Vagina (tissue), 2 donors: ENCODE measurements at places on chromosomes 4 and X.

DNA sequence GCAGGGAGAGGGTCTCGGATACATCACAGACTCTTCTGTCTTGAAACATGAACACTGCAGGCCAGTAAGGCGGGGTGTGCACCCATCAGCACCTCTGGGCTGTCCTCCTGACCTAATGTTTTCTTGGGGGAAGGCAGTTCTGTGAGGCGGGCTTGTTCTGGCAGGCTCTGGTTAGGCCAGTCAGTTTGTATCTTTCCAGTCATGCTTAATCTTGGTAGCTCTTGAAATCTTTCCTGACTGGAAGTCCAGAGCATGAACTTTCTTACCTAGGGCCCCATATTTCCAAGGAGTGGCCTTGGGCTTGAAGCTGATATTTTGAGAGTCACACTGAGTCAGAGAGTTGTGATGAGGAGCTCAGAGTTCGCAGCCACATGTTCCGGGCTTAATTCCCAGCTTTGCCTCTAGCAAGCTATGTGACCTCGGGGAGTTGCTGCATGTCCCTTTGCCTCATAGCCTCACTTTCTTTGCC lies 54.2 kb upstream of the RASSF6 start:
- DNase-seq, result no peak
- H3K27ac ChIP-seq, result no peak overlapping the region
- no peak overlapping the region for H3K4me3 ChIP-seq
- H3K36me3 ChIP-seq, result no peaks in the 10 kb centered on the region
- H3K4me1 ChIP-seq, result peaks cover 22% of the 10 kb centered on the region

DNA sequence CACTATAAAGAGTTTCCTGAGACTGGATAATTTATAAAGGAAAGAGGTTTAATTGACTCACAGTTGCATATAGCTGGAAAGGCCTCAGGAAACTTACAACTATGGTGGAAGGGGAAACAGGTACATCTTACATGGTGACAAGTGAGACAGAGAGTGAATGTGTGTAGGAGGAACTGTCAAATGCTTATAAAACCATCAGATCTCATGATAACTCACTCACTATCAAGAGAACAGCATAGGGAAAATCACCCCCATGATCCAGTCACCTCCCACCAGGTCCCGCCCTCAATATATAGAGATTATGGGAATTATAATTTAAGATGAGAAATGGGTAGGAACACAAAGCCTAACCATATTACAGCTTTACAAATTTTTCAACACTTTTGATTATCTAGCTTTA lies 266.0 kb downstream of the DTHD1 start:
- no peaks in the 10 kb centered on the region for H3K36me3 ChIP-seq
- DNase-seq, result no peak
- no peak overlapping the region for H3K27ac ChIP-seq
- H3K4me3 ChIP-seq, result no peak overlapping the region

- H3K27me3 ChIP-seq, result no peaks in the 10 kb centered on the region
- no peaks in the 10 kb centered on the region for H3K4me1 ChIP-seq
- no peak overlapping the region for H3K4me3 ChIP-seq
- no peak overlapping the region for H3K27ac ChIP-seq
- no peaks in the 10 kb centered on the region for H3K36me3 ChIP-seq
These were observed 86.3 kb downstream of the FBXL5 start for GRCh38 chr4:15568821-15569220.

DNA sequence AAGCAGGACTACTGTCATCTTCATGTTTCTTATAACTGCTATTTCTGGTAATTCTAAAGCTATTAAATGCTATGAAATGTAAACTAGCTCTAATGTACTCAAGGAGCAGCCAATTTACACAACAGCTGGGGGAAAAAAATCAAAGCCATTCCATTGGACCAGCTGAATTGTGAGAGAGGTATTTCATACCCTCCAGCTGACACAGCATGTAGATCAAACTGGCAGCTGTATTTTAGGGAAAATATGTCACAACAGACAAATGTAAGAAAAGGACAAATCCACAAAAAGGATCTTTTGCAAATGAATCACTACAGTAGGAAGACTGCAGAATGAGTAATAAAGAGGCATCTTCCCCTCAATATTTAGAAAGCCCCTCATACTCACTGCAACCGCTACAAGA lies 65.2 kb upstream of the FAM47B start:
- no peak overlapping the region for H3K27ac ChIP-seq
- DNase-seq, result no peak
- H3K36me3 ChIP-seq, result no peaks in the 10 kb centered on the region
- H3K4me3 ChIP-seq, result no peak overlapping the region
- no peaks in the 10 kb centered on the region for H3K4me1 ChIP-seq
